ENCODE measurements at places on chromosomes 6 and 20. TPM values are rescaled to one million over a fixed set of nuclear protein-coding genes. Genes with fewer than 3 reads are reported as not detected.

BMP5 gene
- total RNA-seq = 5.2 TPM

HDAC2 gene
- 42.8 TPM for total RNA-seq

TRIM31 gene
- not detected for total RNA-seq

VGLL2 gene
- 1.7 TPM for total RNA-seq

FAM209B gene
- not detected for total RNA-seq

DEFB123 gene
- not detected for total RNA-seq

ATP9A gene
- total RNA-seq = 28.0 TPM

HLA-DRB5 gene
- total RNA-seq = 82.9 TPM

DDX39B gene
- 188 TPM for total RNA-seq

FNDC1 gene
- total RNA-seq = 0.63 TPM

OARD1 gene
- total RNA-seq = 13.9 TPM

TRIM26 gene
- 22.1 TPM for total RNA-seq

SLC17A4 gene
- total RNA-seq = not detected

ADGB gene
- not detected for total RNA-seq

PPP1R3D gene
- total RNA-seq = 6.0 TPM

HSD17B8 gene
- total RNA-seq = 14.3 TPM

SPAG4 gene
- total RNA-seq = 2.5 TPM

ELOVL2 gene
- total RNA-seq = 2.3 TPM

DNMT3B gene
- total RNA-seq = 0.65 TPM

TBC1D7 gene
- total RNA-seq = 21.6 TPM

IMPG1 gene
- not detected for total RNA-seq

CCN5 gene
- 25.1 TPM for total RNA-seq

FOXQ1 gene
- total RNA-seq = not detected

LGSN gene
- not detected for total RNA-seq

C6orf141 gene
- 1.1 TPM for total RNA-seq

BACH2 gene
- total RNA-seq = 2.0 TPM

TMEM151B gene
- total RNA-seq = 0.05 TPM

ARFRP1 gene
- total RNA-seq = 36.8 TPM

PNPLA1 gene
- total RNA-seq = not detected

CRISP2 gene
- total RNA-seq = not detected

ZSCAN23 gene
- total RNA-seq = 1.1 TPM

PLEKHG1 gene
- total RNA-seq = 9.3 TPM

VWA7 gene
- 6.2 TPM for total RNA-seq
